Germinal center (tissue), 1 donor: ENCODE measurements at places on chromosomes 16 and 17.

DNA sequence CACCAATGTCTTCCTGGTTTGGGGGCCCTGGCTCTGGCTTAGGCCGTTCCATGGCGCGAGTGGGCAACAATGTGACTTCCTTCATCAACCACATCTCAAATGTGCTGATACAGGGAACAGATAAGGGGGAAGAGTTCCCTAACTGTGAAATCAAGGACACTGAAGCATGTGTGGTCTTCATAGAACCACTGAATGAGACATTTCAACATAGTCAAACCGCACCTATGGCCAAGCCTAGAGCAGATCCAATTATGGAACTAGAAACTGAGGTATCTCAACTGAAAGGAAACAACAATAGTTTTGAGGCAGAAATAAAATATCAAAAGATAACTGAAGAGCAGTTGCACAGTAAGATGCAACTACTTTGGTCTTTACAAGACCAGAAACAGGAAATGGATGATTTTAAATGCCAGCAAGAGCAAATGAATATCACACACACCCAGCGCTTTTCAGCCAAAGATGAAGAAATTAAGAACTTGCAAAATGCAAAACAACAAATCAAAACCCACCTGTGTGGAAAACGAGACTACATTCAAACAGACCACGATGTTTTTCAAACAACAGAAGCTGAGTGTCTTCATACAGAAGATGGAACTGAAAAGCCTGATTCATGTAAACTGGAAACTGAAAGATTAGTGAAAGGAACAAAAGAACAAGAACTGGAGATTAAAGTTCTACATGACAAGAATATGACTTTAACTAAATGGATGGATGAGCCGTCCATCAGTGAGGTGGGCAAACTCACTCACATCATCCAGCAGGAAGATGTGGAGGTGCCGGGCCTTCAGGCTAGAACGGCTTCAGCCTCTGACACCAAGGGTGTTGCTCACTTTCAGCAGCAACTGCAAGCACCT is 18.1 kb upstream of the LCMT1 start:
- DNase-seq: no peak

- no peak for DNase-seq
These were observed 8.2 kb downstream of the UBE2I start for GRCh38 chr16:1317479-1318267.

DNA sequence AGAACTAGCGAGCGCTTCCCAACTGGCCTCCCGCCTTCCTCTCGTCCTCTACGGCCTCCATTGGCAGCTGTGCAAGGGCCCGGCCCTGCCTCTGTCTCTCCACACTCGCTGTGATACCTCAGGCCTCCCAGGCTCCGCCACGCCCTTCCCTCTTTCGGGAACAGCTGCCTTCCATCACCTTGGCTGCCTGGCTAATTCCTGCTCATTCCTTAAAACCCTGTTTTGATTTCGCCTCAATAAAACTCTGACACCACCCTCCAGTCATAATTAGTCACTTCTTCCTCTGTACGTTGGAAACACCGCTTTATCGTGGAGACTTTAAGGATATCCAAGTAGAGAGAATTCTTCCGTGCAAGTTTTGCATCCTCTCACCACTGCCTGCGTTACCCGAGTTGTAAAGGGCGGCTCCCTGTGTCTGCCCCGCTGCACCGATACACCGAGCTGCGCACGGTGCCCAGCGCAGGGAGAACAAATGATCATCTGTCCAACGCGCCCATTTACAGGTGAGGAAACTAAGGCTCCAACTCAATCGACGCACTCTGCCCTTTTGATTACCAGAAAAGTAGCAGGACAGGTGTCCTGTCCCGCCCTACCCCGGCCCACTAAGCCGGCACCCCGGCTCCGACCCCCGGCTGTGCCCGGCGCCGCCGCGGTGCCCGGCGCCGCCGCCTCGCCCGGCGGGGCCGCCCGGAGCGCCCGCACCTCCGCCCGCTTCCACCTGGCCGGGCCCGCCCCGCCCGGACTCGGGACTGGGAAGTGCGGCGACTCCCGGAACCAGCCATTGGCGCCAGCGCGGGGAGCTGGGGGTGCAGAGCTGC is 139.7 kb downstream of the SEC14L1 start:
- DNase-seq: no peak

DNA sequence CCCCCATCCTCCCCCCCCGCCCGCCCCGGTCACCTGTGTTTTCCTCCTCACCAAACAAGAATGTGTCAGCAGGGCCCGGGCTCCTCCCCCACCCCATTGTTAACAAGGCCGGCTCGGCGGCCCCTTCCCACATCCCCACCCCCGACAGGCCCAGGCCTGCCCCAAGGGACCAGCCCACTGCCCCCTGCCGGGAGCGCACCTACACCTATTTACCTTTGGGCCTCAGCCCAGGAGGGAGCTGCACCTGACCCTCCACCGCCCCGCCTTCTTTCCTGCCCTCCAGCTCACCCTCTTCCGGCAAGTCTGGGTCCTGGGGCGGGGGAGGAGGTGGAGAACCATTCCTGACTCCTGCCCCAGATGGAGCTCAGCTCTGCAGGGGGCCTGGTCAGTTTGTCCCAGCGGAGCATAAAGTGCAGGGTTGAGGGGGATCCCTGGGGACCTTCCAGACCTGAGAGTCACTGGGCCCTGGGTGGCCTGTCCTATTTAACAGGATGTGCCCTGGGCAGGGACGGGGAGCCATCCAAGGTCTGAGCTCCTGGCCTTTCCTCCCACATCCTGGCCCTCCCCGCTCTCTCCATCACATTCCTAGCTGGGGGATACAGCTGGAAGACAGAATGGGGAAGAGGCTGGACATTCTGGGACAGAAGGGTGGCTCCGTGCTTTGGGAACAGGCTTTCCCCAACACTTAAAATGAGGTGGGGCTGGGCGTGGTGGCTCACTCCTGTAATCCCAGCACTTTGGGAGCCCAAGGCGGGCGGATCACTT is 8.3 kb downstream of the FOXJ1 start:
- DNase-seq: no peak

DNA sequence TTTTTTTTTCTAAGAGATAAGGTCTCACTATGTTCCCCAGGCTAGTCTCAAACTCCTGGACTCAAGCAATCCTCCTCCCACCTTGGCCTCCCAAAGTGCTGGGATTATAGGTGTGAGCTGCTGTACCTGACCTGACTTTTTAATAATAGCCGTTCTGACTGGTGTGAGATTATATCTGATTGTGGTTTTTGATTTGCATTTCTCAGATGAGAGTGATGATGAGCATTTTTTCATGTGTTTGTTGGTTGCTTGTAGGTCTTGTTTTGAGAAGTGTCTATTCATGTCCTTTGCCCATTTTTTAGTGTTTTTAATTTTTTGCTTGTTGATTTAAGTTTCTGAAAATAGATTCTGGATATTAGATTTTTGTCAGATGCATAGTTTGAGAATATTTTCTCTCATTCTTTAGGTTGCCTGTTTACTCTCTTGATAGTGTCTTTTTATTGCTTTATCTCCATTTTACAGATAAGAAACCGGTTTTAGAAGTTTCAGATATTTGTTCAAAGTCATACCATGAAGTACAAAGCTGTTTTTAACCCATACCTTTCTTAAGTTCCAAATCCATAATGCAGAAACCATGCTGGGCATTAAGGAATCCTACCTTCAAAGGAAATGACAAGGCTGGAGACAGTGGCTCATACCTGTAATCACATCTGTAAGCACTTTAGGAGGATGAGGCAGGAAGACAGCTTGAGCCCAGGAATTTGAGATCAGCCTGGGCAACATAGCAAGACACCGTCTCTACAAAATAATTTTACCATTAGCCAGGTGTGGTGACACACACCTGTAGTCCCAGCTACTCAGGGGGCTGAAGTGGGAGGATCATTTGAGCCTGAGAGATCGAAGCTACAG is 168.4 kb upstream of the TBX2 start:
- DNase-seq: no peak

- DNase-seq: no peak
These were observed 226.5 kb upstream of the GSE1 start for GRCh38 chr16:85386467-85387170.

DNA sequence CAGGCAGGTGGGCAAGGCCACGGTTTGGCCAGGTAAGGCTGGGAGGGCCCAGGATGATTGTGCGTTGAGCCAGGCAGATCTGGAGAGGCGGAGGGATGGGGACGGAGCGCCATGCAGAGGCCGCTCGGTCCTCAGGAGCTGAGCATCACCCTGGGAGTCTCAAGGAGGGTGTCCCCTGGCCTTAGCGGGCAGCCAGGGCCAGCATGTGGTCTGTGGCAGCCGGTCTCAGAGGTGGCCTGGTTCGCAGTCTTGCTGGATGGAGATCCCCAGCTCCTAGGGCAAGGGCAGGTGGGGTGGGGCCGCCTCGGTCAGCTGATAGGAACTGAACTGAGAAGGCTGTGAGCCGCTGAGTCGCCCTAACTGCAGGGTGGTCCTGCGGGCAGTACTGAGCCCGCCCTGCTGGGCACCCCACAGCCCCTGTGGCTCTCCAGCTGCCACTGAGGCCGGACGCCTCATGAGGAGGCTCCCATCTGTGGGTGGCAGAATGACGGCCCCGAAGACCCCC is 11.6 kb upstream of the CDH15 start:
- no peak for DNase-seq

DNA sequence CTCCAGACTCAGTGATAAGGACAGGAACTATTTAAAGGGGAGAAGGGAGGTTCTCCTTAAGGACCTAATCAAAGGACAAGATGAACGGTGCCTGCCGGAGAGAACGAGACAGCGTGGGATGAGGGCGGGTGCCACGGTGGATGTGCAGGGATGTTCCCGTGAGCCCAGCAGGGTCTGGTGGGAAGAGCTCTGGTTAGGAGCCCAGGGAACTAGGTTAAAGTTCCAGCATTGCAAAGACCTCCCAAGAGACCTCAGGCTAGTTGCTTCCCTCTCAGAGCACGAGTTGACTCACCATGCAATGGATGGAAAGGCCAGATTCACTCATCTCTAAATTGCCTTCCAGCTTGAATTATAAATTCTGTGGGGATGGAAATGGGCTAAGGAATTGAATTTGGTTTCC is 14.7 kb downstream of the CCR7 start:
- no peak for DNase-seq

- DNase-seq: no peak
These were observed 132.6 kb downstream of the ZNF778 start for GRCh38 chr16:89349947-89350633.

GRCh38 chr16:29306943-29307597 is 99.4 kb downstream of the NPIPB11 start:
- DNase-seq: no peak

GRCh38 chr17:50966163-50966666 is 100.1 kb upstream of the TOB1 start:
- DNase-seq: no peak
